Ureter (tissue), 1 donor: ENCODE measurements at places on chromosomes 4 and X.

DNA sequence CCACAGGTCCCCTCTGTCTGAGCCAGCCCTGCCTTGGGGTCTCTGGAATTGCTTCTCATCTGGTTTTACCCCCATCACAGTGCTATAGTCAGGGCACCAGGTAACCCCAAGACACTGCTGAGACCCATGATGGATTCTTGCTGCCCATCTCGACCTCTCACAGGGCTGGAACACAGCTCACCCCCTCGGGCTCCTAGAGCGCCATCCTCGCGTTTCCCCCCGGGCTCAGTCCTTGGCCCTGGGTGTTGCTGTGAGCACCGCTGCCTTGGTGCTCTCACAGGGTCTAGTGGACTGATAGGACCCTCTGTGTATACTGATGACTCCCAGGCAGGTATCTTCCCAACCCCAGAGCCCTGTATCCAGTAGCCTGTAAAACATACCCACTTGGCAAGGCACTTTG, 8.8 kb downstream of the MAEA start:
- no peak for DNase-seq

GRCh38 chr4:99102634-99103033, 14.0 kb upstream of the ADH5 start:
- DNase-seq, result no peak

GRCh38 chr4:110197529-110198042, 829 bp downstream of the ELOVL6 start:
- DNase-seq, result peak; percentile 62

DNA sequence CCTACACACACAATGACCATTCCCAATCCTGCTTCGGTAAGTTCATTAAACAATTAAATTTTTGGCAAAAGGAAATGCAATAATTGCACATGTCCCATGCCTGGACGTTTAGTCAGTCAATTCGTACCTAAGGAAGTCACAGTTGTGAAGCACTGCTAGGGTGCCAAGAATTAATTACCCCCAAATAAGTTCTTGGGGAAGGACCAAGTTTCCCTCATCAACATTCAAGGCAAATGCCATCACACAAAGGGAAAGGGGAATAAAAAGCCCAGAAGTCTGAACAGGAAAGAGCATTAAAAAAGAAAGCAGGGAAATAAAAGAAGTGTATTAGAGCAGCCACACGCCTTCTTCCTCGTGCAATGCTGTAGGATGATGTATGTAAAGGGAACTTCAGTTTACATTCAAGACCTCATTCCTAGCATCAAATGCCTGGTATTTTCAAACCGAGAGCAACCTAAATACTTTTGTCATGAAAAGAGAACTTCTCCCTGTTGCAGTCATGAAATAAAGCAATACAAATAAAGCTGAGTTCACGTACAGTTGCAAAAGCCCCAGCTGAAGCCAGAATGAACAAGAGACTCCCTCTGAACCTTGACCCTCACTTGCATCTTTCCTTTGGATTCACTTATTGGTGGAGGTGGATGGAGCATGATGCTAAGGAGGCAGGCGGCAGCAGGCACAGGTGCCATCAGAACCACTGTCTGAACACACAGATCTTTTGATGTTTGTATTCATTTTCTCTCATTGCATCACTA, 124.0 kb upstream of the PPARGC1A start:
- no peak for DNase-seq

GRCh38 chr4:110294165-110294564, 95.8 kb upstream of the ELOVL6 start:
- no peak for DNase-seq

- no peak for DNase-seq
Measured at GRCh38 chrX:22467571-22467970, 194.9 kb downstream of the CBLL2 start.

- no peak for DNase-seq
Measured at GRCh38 chrX:104913348-104913747, 307.1 kb downstream of the TEX13A start.

DNA sequence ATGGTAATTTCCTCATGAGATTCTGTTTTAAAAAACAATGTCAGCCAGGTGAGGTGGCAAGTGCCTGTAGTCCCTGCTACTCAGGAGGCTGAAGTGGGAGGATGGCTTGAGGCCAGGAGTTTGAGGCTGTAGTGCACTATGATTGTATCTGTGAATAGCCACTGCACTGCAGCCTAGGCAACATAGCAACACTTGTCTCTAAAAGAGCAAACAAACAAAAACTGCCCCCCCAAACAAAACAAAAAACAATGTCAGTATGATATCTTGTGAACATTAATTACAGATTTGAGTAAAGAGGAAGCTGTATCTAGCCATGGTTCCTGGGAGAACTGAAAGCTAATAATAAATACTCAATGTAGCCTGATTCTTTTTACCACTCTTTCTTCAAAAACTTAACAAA, 6.8 kb upstream of the MSL3 start:
- DNase-seq, result no peak

DNA sequence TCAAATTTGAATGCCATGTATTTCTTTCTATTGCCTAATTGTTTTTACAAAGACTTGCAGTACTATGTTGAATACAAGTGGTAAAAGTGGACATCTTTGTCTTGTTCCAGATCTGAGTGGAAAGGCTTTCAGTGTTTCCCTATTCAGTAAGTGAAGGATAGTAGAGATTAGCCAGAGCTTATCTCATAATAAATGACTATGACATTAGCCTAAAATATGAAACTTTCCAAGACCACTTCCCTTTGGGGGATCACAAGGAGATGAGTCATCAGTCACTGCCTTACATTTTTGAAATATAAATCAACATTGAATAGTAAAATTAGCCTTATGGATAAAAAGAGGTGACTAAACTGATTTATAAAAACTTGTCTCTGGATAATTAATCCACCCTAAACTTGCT, 554.1 kb upstream of the MAGEB2 start:
- no peak for DNase-seq

DNA sequence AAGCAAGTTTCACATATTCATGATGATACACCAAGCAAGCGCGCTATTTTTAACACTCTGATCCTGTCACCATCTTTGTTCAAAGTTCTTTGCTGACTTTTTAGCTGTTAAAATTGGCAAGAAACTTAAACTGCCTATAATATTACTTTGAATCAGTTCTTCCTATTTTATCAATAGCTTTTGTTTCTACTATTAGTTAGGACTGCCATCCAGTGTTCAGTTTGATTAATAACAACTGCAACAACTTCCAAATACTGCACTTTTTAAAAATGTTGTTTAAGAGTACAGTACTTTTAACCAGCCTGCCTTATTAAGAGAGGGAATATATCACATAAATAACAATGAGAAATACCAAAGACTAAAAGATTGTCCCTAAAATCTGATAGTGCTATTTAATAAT, 614.3 kb downstream of the FAM133A start:
- DNase-seq, result no peak

- DNase-seq, result no peak
Measured at GRCh38 chrX:53319614-53320542, 38.5 kb upstream of the IQSEC2 start.

DNA sequence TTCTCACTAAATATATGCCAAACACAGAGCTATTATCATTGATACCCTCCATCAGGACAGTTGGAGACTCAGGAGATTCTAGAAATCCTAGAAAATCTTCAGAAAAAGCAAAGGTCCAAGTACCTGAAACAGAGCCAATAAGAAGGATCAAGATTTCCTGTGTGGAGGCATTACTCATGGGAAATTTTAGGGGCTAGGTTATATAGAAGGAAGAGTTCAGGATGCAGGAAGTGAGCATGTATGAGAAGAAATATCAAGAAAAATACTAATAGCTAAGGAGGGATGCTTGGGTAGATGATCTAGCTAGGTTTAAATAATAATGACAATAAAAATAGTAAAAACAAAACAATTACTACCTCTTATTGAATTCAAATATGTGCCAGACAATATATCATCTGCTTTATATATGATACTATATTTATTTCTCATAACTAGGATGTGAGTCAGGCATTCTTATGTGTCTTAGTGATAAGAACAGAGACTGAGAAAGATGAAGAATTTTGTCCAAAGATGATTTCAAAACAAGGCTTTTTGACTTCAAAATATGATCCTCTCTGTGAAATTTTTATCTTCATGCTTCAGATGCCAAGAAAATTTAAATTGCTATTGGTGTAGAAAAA, 66.4 kb upstream of the HHIP start:
- no peak for DNase-seq

DNA sequence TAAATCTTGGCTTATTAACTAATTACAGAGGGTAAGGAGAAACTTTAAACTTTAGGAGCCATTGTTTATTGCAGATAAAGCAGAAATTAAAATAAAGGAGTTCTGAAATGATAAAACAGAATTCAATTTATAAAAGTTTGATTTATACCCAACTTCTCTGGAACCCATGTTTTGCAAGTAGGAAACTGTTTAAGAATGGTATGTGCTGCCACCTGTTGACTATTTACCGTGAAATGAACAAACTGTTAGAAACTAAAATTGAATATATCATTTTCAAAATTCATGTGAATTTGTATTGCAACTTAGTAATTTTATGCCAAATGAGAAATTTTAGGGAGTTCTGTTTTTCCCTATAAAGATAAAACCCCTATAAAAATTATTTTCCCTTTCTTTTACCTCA, 11.0 kb upstream of the TBC1D8B start:
- no peak for DNase-seq

GRCh38 chr4:101621120-101621519, 169.4 kb upstream of the BANK1 start:
- DNase-seq, result no peak

DNA sequence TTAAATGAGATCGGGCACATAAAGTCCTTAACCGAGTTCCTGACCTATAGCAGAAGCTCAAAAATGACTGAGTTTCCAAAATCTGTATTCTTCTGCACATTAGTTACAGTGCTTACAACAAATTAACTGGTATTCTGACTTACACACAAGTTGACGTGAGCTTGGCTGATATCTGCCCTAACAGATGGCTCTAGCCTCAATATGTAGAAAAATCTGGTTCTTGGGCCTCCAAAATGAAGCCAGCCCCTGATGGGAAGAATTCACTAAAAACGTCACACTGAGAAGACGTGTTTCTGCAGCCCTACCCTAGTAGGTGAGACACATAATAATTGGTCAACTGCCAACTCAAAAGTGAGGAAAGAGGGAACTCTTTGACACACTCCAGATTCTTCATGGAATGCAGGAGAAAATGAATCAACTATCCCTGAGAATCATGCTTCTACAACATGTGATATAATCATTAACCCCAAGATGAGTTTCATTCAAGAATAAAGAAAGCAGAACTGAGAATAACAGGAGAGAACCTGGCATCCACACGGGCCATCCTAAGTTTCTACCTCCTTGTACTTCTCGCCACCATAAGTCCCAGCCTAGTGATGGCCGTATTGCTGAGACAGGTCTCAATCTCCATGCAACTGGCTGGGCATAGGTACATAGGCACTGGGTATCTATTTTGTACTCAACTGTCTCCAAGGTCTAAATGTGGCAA, 8.2 kb downstream of the STX18 start:
- DNase-seq, result no peak

DNA sequence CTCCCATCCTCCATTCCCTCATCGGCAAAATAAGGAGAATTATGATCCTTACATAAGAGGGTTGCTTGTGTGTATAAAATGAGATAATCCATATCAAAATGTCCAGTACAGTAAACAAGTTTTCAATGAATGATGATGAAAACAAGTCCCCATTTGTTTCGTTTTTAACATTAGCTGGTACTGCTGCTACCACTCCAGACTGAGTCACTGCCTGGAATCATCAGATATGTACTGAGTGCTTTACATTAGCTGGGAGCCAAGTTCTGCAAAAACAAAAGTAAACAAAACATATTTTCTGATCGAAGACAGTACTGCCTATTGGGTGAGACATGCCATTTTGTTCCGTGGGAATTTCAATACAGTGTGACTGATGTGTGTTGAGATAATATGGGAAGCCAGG, 123.2 kb upstream of the IGFBP7 start:
- DNase-seq, result no peak

GRCh38 chr4:1116838-1117237, 3.5 kb upstream of the RNF212 start:
- no peak for DNase-seq

GRCh38 chr4:16136311-16136710, 52.5 kb upstream of the PROM1 start:
- DNase-seq, result no peak

DNA sequence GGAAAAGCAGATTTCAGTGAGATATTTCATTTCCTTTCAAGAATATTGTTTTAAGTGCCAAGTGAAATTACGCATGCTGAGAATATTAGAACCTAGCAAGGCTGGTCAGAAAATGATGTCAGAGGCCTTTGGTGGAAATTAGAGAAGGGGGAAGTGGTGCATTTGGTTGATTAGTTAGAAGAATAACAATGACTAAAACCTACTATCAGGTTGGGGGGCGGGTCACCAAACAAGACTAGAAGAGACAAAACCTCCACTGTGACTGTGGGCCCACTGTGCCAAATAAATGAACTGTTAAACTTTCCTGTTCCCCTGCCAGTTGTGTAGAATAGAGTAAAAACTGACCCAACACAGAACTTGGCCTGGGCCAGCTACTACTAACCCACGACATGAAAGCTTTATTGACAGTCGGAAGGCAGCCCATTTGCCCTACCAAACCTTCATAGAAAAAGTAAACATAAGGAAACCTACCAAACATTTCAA, 2.9 kb downstream of the RAPGEF2 start:
- DNase-seq, result no peak

GRCh38 chr4:132344924-132345828, 803.9 kb upstream of the PCDH10 start:
- no peak for DNase-seq

- no peak for DNase-seq
Measured at GRCh38 chr4:28665306-28665705, 1804.7 kb downstream of the STIM2 start.

DNA sequence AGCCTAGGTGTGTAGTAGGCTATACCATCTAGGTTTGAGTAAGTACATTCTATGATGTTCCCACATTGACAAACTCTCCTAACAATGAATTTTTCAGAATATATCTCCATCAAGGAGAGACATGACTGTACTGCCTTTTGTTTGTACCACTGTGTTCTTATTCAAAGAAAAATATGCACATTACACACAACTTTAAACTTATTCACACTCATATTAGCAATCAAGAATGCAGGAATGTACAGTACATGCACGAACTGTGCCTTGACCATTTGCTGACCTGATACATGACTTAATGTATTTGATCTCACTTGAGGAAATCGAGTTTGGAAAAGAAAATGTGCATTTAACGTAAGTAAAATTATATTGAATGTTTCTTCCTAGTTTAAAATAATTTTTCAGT, 525.1 kb upstream of the AGA start:
- DNase-seq, result no peak

- peak; percentile 84 for DNase-seq
Measured at GRCh38 chr4:54233697-54234496, 4.8 kb downstream of the PDGFRA start.

DNA sequence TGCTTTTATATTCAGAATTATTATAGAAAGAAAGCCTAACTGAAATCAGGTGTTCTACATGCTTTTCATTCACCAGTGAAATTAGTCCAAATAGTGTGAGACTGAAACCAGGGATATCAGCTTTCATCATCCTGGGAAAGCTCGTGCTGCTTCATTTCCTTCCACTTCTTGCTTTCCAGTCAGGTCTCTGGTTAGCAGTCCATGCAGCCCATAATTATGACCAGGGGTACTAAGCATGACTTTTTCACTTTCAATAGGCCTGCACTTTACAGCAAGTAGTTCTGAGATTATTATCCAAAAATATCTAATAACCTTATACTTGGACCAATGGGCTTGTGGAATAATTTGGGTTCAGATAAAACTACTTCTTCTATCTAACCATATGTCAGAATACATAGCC, 673.2 kb upstream of the MAGEB2 start:
- DNase-seq, result no peak
